ENCODE measurements at places on chromosomes 4 and X. TPM values are rescaled to one million over a fixed set of nuclear protein-coding genes. Genes with fewer than 3 reads are reported as not detected.

DNA sequence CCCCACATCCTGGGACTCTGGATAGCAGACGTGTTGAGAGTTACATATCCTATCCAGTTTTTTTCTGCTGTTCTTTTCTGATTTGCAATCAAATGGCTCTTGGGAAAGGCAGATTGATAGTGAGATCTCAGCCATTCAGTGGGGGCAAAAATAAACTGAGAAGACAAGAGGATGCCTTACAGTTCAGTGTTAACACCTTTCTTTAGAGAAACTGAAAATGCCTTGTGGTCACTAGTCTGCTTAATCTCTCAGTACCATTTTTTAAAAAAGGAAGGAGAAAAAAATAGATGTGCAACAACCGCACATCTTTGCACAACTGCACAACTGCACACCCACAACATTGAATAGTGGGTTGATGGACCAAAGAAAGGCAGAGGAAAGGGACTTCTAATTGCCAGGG lies 109.3 kb downstream of the ARHGEF9 start:
- H3K27me3 ChIP-seq: no peaks in the 10 kb centered on the region
- peaks cover 32% of the 10 kb centered on the region for H3K36me3 ChIP-seq
- H3K4me3 ChIP-seq: no peak overlapping the region
- H3K4me1 ChIP-seq: no peaks in the 10 kb centered on the region
- no peak for DNase-seq

The CCDC120 gene
- total RNA-seq: 10.2 TPM

GRCh38 chr4:122481766-122482405 lies 25.4 kb upstream of the IL2 start:
- H3K27ac ChIP-seq: no peak overlapping the region
- no peaks in the 10 kb centered on the region for H3K4me1 ChIP-seq
- H3K27me3 ChIP-seq: peaks cover 2% of the 10 kb centered on the region

GRCh38 chrX:53193093-53193492 lies 31.9 kb downstream of the KDM5C start:
- no peak for DNase-seq
- no peak overlapping the region for H3K4me3 ChIP-seq
- H3K4me1 ChIP-seq: no peaks in the 10 kb centered on the region
- peaks cover 43% of the 10 kb centered on the region for H3K36me3 ChIP-seq

- no peak for DNase-seq
- H3K27ac ChIP-seq: no peak overlapping the region
- H3K4me1 ChIP-seq: peaks cover 4% of the 10 kb centered on the region
- no peak overlapping the region for H3K4me3 ChIP-seq
Observed at GRCh38 chrX:134368126-134368525, 91.8 kb upstream of the HPRT1 start.

DNA sequence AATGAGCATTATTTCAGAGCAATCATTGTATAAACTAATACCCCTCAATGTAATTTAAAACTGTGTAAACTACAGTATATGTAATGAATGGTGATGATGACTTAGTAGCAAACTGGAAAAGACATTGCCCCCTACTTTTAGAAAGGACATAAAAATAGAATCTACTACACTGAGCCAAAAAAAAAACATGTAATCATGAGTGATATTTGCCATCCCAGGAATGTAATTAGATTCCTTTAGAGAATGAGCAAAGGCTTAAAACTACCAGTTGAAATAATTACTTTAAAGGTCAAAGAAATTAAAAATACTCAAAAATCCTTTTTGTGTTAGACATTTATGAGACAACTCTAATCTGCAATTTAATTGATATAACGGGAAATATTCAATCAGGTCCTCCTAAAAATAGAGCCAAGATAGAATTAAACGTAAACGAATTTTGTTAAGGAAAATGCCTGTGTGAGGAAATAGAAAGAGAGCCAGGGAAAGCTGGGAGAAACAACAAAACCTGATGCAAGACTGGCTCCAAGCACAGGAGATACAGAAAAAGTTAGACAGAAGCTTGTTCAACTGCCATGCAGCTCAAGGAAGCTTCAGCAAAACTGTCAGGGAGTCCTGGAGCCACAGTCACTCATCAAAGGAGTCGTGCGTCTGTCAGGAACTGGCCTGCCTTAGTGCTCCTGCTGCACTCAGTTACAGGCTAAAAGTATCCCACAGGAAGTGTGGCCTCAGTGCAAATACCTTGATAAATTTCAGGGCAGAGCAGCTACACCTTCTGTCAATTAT lies 655.7 kb upstream of the INTU start:
- H3K4me3 ChIP-seq: no peak overlapping the region
- no peaks in the 10 kb centered on the region for H3K27me3 ChIP-seq
- H3K27ac ChIP-seq: no peak overlapping the region
- no peak for DNase-seq
- no peaks in the 10 kb centered on the region for H3K36me3 ChIP-seq

DNA sequence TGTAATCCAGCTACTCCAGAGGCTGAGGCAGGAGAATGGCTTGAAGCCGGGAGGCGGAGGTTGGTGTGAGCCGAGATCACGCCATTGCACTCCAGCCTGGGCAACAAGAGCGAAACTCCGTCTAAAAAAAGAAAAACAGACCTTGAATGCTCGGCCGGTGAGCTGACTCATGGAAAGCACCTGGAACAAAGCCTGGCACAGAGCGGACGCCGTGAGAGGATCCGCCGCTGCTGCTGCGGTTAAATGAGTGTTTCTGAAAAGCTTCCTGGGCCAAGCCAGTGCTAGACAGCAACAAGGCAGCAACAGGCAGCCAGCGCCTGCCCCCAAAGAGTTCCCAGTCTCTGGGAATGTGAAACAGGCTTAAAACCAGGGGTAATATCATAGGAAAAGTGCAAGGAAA lies 186.4 kb downstream of the AFAP1 start:
- H3K27ac ChIP-seq: no peak overlapping the region
- peaks cover under 1% of the 10 kb centered on the region for H3K4me1 ChIP-seq
- no peak overlapping the region for H3K4me3 ChIP-seq
- no peaks in the 10 kb centered on the region for H3K27me3 ChIP-seq
- no peaks in the 10 kb centered on the region for H3K36me3 ChIP-seq
- DNase-seq: no peak

The UGT2B15 gene
- total RNA-seq: not detected

The ENAM gene
- not detected for total RNA-seq

DNA sequence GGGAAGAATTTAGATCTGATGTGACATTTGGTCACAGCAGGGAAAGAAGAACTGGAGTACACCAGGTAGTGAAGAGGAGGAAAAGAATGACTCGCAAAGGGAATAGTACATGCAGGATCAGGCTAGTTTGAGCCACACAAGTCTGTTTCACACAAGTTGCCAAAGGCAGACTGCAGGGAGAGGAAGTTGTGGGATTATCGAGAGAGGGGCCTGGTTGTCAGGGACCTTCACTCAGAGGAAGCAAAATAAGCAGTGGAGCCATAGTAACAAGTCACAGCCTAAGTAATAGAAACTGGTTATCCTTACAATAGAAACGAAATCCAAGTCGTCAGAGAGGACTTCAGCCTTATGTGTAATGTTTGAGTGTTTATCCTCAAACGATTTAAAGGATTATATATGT lies 316.7 kb upstream of the HTR2C start:
- no peaks in the 10 kb centered on the region for H3K27me3 ChIP-seq
- H3K4me3 ChIP-seq: no peak overlapping the region
- H3K4me1 ChIP-seq: no peaks in the 10 kb centered on the region
- DNase-seq: no peak
- H3K36me3 ChIP-seq: no peaks in the 10 kb centered on the region
- H3K27ac ChIP-seq: no peak overlapping the region

DNA sequence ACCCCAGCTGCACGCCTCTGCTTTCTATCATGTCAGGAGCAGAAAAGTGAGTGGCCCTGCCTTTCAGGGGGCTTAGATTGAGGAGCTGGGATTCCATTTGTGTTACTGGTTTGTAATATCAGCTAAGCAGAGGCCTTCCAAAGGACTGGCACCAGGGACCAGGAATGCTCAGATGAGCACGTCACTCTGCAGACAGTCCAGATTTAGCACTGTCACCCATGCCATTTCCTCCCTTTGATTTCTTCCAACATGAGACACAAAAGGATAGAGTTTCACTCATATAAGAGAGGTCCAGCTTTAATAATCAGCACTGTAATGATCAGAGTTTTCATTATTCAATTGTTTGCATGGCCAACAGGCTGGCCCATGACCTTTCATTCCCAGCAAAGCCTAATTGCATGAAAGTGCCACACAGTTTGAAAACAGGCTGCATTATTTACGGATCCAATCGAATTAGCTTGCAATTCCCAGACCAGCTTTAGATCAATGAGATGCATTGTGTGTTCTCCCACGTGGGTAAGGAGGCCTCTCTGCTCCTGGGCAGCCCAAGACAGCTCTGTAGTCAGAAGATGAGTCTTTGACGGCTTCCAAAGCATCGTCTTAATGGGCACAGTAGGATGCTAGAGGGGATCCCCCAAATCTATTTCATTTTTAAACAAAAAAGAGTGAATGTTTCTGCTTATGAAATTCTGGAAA lies 9.8 kb upstream of the SLC2A9 start:
- DNase-seq: no peak
- H3K4me3 ChIP-seq: no peak overlapping the region
- no peaks in the 10 kb centered on the region for H3K27me3 ChIP-seq
- no peaks in the 10 kb centered on the region for H3K4me1 ChIP-seq
- no peak overlapping the region for H3K27ac ChIP-seq

DNA sequence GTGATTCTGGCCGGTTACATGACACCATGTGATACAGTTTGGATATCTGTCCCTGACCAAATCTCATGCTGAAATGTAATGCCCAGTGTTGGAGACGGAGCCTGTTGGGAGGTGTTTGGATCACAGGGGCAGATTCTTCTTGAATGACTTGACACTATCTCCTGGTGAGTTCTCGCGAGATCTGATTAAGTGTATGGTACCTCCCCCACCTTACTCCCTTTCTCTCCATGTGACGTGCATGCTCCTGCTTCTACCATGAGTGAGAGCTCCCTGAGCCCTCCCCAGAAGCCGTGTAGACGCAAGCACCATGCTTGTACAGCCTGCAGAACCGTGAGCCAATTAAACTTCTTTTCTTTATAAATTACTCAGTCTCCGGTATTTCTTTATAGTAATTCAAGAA lies 23.6 kb downstream of the CPE start:
- H3K27ac ChIP-seq: no peak overlapping the region
- H3K36me3 ChIP-seq: no peaks in the 10 kb centered on the region
- DNase-seq: no peak
- H3K27me3 ChIP-seq: no peaks in the 10 kb centered on the region

The IQCM gene
- not detected for total RNA-seq

DNA sequence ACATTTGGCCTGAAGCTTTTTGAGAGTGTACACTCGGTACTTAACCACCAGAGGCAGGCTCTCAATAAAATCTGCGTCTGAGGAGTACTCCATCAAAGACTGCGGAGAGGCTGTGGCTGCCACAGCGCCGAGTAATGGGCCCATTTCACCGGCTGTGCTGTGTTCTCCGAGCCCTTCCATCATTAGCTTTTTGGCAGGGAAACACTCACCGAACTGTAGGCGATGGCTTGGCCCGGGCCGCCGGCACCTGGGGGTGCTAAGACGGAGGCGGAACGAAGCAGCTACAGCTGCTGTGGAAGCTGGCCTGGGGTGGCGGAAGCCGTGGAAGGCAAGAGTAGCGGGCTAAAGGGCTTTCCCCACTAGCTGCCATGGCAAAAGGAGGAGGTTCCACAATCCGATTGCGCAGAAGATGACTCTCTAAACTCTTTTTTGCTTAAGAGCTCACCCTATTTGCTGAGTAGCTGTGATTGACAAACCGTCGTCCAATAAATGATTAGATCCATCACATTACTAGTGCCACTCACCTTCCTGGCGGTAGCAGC lies 48.5 kb upstream of the PABPC1L2A start:
- H3K4me3 ChIP-seq: no peak overlapping the region
- H3K27ac ChIP-seq: no peak overlapping the region
- no peaks in the 10 kb centered on the region for H3K36me3 ChIP-seq
- H3K27me3 ChIP-seq: no peaks in the 10 kb centered on the region
- no peak for DNase-seq

DNA sequence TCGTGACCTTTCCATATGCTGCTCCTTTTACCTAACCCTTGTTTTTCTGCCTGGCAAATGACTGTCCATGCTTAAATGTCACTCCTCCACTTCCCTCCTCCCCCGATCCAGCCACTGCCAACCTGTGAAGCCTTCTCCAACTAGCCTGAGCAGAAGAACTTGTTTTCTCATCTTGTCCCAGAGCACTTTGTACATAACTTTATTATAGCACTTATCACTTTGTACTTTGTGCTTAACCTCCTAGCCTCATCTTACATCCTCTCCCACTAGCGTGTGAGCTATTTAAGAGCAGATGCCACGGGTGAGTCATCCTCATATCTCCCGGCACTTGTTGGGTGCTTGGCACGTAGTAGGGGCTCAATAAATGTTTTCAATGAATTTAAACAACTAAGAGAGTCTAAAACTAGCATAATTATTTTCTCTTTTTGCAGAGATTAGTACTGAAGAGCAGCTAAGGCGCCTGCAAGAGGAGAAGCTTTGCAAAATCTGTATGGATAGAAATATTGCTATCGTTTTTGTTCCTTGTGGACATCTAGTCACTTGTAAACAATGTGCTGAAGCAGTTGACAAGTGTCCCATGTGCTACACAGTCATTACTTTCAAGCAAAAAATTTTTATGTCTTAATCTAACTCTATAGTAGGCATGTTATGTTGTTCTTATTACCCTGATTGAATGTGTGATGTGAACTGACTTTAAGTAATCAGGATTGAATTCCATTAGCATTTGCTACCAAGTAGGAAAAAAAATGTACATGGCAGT lies 46.9 kb downstream of the XIAP start:
- H3K4me3 ChIP-seq: no peak overlapping the region
- H3K36me3 ChIP-seq: peaks cover 7% of the 10 kb centered on the region
- H3K27ac ChIP-seq: no peak overlapping the region
- no peaks in the 10 kb centered on the region for H3K27me3 ChIP-seq

GRCh38 chr4:148443512-148444295 lies 1.5 kb upstream of the NR3C2 start:
- peak; percentile 15 for DNase-seq
- peaks cover 69% of the 10 kb centered on the region for H3K4me1 ChIP-seq
- no peaks in the 10 kb centered on the region for H3K36me3 ChIP-seq
- peak overlapping the region; percentile 91 for H3K27ac ChIP-seq

The ARHGEF9 gene
- 19.0 TPM for total RNA-seq

The PITX2 gene
- not detected for total RNA-seq

DNA sequence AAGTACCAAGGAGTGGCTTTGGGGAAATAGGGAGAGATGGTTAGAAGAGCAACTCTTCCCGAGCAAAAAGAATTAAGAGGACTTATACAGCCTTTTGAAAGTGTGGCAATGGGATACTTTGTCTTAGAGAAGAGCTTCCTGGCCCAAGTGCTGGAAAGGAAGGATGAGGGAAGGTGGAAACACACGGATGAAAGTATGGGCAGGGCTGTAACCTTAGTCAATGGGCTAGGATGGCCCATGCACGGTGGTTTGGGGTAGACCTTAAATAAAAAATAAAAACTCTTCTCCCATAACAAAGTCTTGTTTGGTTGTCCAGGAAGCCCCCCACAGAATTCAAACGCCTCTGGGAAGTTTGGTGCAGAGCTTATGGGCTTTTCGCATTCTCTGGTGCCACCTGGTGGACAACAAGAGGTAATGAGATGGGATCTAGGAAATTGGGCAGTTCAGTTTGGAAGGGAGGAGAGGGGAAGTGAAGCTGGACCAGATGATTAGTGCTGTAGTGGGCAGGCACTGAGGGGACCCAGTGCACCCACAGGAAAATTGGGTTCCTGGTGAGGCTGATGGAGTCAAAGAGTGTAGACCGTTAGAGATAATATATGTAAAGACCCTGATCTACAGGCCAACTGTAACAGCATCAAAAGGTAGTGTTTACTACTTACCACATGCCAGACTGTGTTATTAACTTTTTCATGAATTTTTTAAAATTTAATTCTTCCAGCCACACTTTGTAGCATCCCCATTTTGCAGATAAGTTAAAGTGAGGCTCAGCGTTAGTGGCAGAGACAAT lies 13.8 kb upstream of the ENOX2 start:
- peak; percentile 64 for DNase-seq
- no peaks in the 10 kb centered on the region for H3K27me3 ChIP-seq
- H3K4me1 ChIP-seq: no peaks in the 10 kb centered on the region
- no peaks in the 10 kb centered on the region for H3K36me3 ChIP-seq
- no peak overlapping the region for H3K4me3 ChIP-seq
